ENCODE measurements at places on chromosomes 3 and 15. TPM values are rescaled to one million over a fixed set of nuclear protein-coding genes. Genes with fewer than 3 reads are reported as not detected.

DNA sequence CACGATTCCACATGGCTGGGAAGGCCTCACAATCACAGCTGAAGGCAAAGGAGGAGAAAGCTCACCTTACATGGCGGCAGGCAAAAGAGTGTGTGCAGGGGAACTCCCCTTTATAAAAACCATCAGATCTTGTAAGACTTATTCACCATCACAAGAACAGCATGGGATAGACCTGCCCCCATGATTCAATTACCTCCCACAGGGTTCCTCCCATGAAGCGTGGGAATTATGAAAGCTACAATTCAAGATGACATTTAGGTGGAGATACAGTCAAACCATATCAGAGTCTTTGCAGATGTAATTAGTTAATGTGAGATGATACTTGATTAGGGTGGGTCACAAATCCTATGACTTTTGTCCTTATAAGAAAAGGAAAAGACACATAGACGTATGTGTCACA, 688.9 kb downstream of the GBE1 start:
- H3K36me3 ChIP-seq = no peaks in the 10 kb centered on the region
- DNase-seq = no peak
- H3K27ac ChIP-seq = no peak overlapping the region

GRCh38 chr15:101048176-101048575, 129.0 kb downstream of the LRRK1 start:
- DNase-seq = no peak
- no peaks in the 10 kb centered on the region for H3K36me3 ChIP-seq
- H3K4me1 ChIP-seq = no peaks in the 10 kb centered on the region
- H3K27ac ChIP-seq = no peak overlapping the region
- H3K27me3 ChIP-seq = no peaks in the 10 kb centered on the region
- H3K4me3 ChIP-seq = no peak overlapping the region

DNA sequence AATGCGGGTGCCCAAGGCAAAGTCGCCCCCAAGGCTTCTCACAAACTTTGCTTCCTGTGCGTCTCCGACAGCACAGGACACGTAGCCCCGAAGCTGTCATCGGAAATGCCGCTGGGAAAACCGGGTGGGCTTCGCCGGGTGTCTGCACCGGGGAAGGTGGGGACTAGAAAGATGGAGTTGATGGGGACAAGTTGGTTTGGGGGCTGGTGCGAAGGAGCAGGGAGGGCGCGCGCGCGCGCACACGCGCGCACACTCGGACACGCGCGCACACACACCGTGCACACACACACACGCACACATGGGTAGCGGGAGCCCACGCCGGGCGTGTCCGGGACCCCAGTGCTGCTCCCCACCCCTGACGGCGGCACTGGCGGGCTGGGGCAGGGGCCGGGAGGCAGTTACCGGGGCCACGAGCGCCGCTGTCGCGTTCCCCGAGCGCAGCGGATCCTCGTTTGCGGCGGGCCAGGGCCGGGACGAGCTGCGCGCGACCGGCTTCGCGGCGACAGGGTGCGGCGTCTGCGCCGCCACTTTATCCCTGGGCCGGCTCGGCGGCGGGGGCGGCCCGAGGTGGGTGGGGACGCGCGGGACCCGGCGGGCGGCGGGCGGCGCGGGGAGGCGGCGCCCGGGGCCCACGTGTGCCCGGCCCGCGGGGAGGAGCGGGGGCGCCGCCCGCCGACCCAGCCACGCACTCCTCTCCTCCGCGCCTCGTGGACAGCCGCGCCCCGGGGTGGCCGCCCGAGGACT, 539 bp upstream of the MGLL start:
- no peaks in the 10 kb centered on the region for H3K36me3 ChIP-seq
- no peak for DNase-seq
- peak overlapping the region; percentile 86 for H3K27ac ChIP-seq
- peaks cover 19% of the 10 kb centered on the region for H3K4me1 ChIP-seq
- H3K27me3 ChIP-seq = no peaks in the 10 kb centered on the region

DNA sequence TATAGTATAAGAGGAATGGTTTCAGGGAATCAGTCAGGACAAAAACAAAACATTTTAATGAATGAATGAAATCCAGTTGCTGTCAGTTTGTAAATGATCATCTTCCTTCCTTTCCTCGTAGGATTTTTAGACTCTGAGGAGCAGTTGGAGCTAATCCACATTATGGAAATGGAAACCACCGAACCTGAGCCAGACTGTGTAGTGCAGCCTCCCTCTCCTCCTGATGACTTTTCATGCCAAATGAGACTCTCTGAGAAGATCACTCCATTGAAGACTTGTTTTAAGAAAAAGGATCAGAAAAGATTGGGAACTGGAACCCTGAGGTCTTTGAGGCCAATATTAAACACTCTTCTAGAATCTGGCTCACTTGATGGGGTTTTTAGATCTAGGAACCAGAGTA, 3.1 kb downstream of the TIPARP start:
- peak overlapping the region; percentile 90 for H3K4me3 ChIP-seq
- peak overlapping the region; percentile 27 for H3K27ac ChIP-seq
- H3K4me1 ChIP-seq = no peaks in the 10 kb centered on the region

DNA sequence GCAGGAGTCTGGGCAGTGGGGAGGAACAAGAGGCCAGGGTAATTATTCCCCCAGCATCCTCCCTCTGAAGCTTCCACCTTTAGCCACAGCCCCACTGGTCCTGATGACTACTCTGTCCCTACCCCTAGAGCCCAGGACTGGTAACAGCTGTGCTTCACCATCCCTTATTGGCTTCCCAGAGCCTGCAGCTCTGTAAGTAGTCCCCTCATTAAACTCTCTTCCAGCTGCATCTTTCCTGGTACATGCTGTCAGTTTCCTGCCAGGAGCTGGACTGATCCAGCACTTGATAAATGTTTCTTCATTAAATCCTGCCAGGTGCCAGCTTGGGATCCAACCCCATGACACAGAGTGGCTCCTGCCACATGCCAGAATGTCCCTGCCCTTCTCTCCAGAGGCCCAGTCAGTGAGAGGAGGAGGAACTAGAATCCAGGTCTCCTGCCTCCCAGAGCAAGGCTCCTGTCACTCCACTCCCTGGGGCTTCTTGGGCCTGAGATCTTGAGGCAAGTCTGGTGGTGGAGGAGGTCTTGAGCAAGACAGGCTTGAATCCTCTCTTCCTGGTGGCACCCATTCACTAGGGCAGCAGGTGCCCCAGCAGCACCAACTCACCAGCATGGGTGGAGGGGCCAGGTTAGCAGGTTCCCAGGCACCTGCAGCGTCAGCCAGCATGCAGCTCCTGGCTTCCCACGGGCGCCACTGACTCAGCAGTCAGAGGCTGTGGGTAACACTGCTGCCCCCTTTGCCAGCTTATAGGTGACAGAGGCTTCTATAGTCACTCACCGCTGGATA, 27.6 kb downstream of the FBXW12 start:
- DNase-seq = no peak
- no peaks in the 10 kb centered on the region for H3K27me3 ChIP-seq
- no peaks in the 10 kb centered on the region for H3K36me3 ChIP-seq
- peak overlapping the region; percentile 93 for H3K27ac ChIP-seq
- H3K4me3 ChIP-seq = no peak overlapping the region

DNA sequence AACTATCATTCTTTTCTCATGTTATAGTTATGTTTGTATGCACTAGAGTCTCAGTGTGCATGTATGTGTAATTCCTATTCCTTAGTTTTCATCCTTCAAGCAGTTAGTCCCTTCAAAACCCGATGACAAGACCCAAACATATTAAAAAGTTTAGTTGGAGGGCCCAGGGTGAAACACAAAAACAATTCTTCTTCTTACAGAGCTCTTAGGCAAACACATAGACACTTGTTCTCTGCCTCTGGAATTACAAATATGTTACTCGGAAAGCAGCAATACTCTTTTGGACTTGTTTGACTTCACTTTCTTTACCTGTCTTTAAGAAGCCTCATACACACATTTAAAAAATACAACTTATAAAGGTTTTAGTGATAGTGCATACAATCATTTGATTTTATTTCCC, 763 bp upstream of the CNTN6 start:
- H3K27me3 ChIP-seq = no peaks in the 10 kb centered on the region
- H3K27ac ChIP-seq = peak overlapping the region; percentile 16
- no peak for DNase-seq
- no peak overlapping the region for H3K4me3 ChIP-seq
- no peaks in the 10 kb centered on the region for H3K4me1 ChIP-seq

- H3K36me3 ChIP-seq = no peaks in the 10 kb centered on the region
- no peak overlapping the region for H3K27ac ChIP-seq
- no peaks in the 10 kb centered on the region for H3K4me1 ChIP-seq
- H3K4me3 ChIP-seq = no peak overlapping the region
- no peak for DNase-seq
- no peaks in the 10 kb centered on the region for H3K27me3 ChIP-seq
Observed at GRCh38 chr3:53709256-53709655, 137.0 kb downstream of the CHDH start.

Gene CFAP100
- not detected for total RNA-seq

Gene SAMD7
- under 0.01 TPM for total RNA-seq

Gene LRRC58
- 32.1 TPM for total RNA-seq

Gene P2RY1
- total RNA-seq = 0.98 TPM

Gene LRRC49
- total RNA-seq = 13.3 TPM

Data from breast epithelium (tissue), 4 donors.